ENCODE measurements at places on chromosomes 11 and 22. TPM values are rescaled to one million over a fixed set of nuclear protein-coding genes. Genes with fewer than 3 reads are reported as not detected.
A peak's percentile ranks its signal among the peaks of the same experiment; 100 is the strongest.

GRCh38 chr22:25626624-25626990 is 62.1 kb downstream of the GRK3 start:
- no peak for DNase-seq

GRCh38 chr22:40635940-40636379 is 559 bp downstream of the MRTFA start:
- DNase-seq, result no peak

The TP53I11 gene
- polyA plus RNA-seq, result 63.5 TPM

GRCh38 chr11:80720295-80720694 is 1279.5 kb upstream of the TENM4 start:
- no peak for DNase-seq

The MIAT gene
- polyA plus RNA-seq, result 0.52 TPM

The C11orf91 gene
- not detected for polyA plus RNA-seq

DNA sequence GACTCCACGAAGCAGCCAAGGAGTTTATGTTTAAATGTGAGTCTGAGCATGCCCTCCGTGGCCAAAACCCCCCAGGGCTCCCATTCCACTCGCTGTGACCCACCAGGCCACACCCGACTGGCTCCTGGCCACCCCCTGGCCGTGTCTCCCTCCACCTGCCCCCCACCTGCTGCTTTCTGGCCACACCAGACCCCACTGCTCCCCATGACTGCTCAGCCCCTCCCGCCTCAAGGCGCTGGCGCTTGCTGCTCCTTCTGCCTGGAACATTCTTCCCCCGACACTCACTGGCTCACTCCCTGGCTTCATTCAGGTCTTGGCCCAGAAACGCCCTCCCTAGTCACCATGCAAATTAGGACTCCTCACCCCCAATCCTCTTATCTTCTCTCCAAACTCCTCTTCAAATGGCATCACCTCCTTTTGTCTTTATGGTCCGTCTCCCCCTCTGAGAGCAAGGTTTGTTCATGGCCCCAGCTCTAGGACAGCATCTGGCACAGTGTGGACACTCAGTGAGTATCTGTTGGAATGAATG is 72.2 kb downstream of the EFCAB6 start:
- DNase-seq, result no peak

DNA sequence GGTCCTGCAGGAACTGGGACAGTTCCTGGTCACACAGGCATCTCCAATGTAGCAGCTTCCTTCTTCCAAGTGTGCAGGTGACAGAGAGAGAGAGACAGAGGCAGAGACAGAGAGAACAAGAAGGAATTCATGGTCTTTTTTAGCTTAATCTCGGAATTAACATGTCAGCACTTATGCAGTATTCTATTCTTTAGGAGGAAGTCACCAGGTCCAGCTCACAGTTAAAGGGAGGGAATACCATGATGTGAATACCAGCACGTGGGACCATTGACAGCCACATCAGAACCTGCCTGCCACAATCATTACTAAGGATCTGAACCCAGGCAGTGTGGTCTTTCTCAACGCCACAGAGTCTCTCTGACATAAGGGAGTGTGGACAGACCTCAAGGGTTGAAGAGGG is 341.6 kb downstream of the MN1 start:
- DNase-seq, result no peak

DNA sequence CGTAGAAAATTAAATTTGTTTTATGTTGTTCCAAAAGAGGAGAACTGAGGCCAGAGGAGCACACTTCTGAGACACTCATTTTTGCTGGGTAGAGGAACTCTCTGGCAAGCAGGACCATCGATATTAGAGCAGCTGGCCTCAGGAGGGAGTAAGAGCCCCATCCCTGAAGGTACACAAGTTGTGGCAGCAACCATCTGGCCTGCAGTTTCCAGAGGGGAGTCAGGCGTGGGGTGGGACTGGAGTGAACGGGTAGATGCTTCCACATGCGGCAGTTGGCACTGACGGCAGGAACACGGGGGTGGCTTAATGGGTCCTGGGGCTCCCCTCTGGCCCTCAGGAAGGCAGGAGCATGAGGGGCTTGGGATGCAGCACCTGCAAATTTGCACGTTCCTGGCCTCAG is 13.2 kb upstream of the SSTR3 start:
- no peak for DNase-seq

The ANGPTL5 gene
- polyA plus RNA-seq, result not detected

DNA sequence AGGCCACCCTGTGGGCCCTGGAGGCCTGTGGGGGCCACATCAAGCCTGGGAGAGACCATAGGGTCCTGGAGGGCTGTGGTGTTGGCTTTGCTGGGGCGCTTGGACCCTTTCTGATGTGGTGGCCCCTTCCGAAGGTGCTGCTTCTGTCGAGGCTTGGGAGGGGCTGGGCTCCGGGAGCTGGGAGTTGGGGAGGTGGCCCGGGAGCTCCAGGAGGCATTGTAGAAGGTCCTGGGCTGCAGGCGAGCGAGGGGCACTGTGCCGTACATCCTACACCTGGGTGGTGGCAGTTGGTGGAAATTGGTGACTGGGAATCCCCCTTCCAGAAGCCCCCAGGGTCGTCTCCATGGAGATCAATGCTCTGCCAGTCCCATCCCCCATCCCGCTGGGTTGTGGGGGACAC is 2.6 kb downstream of the PLA2G3 start:
- DNase-seq, result no peak

The SAA4 gene
- not detected for polyA plus RNA-seq

The CHRM1 gene
- polyA plus RNA-seq, result not detected

DNA sequence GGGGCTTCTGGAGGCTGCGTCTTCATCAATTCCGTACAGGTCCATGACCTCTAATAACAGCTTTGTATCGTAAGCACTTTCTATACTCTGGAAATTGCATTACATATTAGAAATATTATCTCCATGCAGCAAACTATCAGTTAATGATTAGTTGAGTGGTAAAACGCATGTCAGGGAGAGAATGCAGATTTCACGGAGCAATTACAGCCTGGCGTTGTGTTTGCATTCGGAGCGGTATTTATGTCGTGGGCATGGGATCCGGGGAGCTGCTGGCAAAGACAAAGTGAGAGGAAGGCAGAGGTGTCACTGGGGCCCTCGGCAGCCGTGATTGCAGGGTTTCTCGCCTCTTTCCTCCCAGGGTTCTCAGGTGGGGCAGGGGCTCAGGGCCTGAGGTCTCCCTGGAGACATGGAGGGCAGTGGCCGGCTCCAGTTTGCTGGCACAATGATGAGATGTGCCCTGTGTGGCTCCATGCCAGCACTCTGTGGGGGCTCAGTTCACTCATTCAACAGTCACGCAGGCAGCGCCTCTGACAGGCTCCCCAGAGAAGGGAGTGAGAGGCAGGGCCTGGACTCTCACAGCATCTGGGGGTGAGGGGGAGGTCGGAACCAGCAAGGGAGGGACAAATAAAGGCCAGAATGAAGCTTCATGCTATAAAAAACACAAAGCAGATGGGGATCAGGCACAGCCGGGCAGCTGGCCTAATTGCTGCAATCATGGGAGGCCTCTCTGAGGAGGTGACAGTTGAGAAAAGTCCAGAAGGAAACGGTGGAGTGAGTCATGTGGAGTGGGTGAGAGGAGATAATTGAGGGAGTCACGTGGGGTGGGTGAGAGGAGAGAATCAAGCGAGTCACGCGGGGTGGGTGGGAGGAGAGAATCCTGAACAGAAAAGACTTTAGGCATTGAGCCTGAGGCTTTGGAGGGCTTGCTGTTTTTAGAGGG is 1002.7 kb downstream of the BRD1 start:
- no peak for DNase-seq

DNA sequence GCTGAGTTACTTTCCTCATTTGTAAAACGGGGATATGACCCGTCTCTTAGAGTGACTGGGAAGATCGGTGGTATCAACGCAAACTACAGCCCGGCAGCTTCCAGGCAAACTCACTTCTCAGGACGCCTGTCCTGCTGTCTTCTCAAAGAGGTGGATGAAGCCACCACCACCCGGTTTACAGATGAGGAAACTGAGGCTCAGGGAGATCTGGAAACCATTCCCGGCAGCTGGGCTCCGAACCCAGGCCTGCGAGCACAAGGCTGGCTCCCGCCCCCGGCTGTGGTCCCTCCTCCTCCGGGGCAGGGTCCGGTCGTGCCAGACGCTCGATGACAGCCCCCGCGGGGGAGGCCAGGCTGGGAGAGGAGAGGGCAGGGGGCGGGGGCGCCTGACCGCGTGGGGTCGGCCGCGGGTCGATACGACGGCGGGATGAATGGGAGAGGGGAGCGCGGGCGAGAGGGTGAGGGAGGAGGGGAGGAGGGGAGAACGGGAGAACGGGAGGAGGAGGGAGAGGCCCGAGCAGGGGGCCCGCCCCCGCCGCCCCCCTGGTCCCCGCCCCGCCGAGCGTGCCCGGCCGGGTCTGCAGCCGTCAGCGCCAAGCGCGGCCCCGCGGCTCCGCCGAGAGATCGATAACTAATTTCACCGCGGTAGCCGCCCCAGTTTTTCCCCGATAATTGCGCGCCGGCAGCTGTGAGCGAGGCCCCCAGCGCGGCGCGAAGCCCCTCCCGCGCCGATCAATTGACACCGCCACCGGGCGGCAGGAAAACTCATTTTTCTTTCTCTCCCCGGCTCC is 14.0 kb downstream of the IGLL1 start:
- peak; percentile 63 for DNase-seq

The RBM14 gene
- 86.7 TPM for polyA plus RNA-seq

- no peak for DNase-seq
Observed at GRCh38 chr22:25837288-25837900, 95.4 kb downstream of the MYO18B start.

DNA sequence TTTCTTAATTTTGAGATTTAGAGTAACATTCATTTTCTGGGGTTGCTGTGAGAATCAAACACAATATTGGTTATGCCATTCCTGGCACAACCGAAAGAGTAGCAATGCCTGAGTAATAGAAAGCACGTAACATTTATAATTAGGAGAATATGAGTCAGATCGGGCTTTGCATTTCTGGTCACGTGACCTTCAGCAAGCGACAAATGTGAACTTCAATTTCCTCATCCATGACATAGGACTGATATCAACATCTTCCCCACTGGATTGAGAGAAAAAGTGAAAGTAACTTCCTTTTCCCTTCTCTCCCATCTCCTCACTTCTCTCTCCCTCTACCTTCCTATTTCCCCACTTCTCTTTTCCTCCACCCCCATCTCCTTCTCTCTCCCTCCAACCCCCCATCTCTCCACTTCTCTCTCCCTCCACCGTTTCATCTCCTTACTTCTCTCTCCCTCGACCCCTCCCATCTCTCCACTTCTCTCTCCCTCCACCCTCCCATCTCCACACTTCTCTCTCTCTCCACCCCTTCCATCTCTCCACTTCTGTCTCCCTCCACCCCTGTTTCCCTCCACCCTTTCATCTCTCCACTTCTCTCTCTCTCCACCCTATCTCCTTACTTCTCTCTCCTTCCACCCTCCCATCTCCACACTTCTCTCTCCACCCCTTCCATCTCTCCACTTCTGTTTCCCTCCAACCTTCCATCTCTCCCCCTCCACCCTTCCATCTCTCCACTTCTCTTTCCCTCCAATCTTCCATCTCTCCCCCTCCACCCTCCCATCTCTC is 33.5 kb upstream of the CAT start:
- no peak for DNase-seq

GRCh38 chr11:82845356-82846353 is 54.6 kb downstream of the PRCP start:
- no peak for DNase-seq

- DNase-seq, result no peak
Observed at GRCh38 chr11:125078016-125078415, 14.9 kb downstream of the SLC37A2 start.

- no peak for DNase-seq
Observed at GRCh38 chr11:62542111-62542745, 4.4 kb downstream of the AHNAK start.

The IL18 gene
- 9.9 TPM for polyA plus RNA-seq

DNA sequence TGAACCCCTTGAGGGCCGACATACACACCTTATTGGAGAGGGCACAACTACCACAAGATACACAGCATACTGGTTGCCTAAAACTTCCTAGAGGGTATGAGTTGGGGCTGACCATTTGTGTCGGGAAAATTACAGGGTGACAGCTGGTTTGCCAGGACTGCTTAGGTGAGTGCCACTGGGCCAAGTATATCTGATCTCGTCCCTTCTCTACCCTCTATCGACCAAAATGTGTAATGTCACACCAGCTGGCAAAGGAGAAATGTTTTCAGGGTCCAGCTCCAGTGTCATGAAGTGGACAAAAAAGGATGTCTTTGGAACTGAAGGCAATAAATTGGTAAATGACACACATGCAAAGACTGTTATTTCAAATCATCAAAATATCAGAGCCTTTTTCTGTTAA is 126.1 kb downstream of the PGR start:
- no peak for DNase-seq

GRCh38 chr22:47551431-47551775 is 789.0 kb downstream of the TBC1D22A start:
- no peak for DNase-seq

The TRIM64 gene
- polyA plus RNA-seq, result not detected

DNA sequence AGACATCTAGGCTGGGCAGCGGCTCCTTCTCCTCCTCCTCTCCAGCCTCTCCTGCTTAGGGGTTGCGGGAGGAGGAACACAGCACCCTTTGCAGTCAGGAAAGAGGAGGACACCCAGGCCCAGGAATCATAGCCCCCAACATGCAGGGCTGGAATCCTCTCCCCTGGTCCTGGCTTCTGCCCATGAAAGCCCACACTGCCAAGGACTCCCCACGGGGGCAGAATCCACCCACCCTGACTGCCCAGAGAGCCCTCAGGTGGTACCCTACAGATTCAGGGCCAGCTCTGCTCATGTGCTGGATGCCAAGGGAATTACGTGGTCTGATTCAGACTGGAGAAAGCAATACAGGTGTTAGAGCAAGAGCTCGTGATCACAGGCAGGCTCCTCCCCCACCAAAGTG is 4.5 kb downstream of the ESS2 start:
- no peak for DNase-seq

GRCh38 chr11:62712861-62713260 is 5.4 kb downstream of the GNG3 start:
- no peak for DNase-seq

DNA sequence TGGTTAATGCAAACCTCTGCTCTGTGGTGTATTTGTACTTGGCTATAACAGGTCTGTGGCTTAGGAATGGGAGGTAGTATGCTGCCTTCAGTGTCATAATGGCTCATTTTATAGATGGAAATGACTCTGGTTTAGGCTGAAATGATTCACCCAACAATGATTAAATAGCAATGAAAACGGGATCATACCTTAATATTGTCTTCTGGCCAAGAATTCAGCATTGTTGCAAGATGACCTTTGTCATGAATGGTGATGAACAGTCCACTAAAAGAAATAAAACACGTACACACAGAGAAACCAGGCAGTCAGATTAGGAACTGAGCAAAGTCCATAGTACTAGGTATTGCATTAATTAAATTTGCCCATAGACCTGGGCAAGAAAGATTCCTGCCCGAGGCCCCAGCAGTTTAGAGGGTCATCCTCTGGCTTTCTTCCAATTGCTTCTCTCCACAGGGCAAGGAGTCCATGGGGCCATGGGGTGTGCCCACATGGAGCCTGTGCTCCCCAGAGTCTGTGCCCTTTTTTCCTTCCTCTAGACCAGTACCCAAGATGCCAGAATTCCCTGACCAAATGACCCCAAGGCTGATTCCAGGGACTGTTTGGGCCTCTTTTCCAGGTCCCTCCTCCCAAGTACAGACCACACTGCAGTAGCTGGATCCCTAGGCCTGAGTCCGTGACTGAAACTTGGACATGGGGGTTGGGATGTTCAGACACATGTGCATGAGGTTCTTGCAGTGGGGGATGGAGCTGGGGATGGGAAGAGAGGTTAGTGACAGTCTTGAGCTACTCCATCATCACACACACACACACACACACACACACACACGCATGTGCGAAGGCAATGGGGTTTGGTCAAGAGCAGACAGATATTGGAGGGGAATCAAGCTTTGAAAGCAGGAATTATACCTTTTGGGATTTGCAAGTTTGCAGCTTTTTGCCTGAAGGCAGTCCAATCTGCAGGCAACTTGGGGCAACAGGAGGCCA is 134.2 kb downstream of the CCDC81 start:
- DNase-seq, result no peak

GRCh38 chr22:49760630-49761571 is 66.8 kb downstream of the BRD1 start:
- DNase-seq, result no peak

The RPL27A gene
- 1,575 TPM for polyA plus RNA-seq
